ENCODE measurements at places on chromosomes 1 and 21.

DNA sequence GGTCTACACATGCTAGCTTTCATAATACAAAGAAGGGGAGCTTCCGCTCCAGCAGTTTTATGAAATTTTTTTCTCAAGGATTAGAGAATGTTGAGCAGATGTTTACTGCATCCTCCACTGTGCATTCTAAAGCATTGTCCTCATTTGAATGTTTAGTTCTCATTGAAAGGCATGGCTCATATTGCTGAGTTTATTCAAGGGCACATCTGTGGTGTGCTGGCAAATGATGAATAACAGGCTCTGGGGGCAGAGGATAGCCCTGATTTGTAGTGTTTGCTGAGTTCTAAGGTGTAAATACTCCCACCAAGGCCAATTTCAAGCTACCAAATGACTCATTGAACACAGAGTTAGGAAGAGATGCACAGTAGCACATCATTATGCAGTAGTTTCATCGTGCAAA is 303.2 kb upstream of the FAM78B start:
- DNase-seq, result no peak

DNA sequence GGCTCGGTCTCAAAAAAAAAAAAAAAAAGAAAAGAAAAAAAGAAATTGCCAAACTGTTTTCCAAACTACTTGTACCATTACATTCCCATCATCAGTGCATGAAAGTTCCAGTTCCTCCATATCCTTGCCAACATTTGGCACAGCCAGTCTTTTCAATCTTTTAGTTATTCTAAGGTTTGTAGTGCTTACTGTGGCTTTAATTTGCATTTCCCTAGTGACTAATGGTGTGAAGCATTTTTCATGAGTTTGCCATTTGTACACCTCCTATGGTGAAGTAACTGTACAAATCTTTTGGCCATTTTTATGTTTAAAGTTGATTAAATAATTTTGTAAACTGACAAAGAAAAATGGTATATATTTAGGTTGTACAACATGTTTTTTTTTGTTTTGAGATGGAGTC is 70.7 kb downstream of the DEGS1 start:
- DNase-seq, result no peak

DNA sequence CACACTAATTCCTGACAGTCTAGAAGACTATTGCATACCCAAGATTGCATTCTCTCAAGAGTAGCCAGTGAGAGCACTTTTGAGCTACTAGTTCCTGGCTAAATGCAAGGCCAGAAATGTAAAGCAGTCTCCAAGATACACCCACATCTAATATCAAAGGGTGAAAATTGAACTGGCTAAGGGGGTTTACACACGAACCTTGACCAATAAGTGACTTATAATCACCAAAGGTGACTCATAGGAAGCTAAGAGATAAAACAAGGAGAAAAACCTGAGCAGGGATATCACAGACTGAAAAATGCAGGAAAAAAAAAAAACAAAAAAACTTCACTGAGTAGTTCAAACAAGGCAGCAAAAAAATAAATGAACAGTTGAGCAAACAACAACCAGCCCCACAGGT is 172.2 kb upstream of the RRP15 start:
- DNase-seq, result no peak

GRCh38 chr1:206923009-206923960 is 1.5 kb upstream of the FCMR start:
- DNase-seq, result peak; percentile 72

DNA sequence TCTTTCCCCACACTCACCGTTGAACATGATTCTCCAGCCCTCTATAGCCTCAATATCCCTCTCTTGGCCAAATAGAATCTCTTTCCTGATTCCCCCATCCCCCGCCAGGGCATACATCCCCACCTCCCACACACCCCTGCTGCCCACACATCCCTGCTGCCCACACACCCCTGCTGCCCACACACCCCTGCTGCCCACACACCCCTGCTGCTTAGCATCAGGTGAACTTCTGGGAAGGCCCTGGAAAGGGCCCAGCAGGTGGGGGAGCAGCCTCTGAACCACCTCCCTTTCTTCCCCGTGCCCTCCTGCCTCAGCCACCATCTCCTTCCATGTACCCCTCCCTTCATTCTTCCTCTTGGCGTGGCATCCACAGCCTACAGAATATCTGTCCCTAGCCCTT is 15.9 kb upstream of the IFNLR1 start:
- DNase-seq, result no peak

DNA sequence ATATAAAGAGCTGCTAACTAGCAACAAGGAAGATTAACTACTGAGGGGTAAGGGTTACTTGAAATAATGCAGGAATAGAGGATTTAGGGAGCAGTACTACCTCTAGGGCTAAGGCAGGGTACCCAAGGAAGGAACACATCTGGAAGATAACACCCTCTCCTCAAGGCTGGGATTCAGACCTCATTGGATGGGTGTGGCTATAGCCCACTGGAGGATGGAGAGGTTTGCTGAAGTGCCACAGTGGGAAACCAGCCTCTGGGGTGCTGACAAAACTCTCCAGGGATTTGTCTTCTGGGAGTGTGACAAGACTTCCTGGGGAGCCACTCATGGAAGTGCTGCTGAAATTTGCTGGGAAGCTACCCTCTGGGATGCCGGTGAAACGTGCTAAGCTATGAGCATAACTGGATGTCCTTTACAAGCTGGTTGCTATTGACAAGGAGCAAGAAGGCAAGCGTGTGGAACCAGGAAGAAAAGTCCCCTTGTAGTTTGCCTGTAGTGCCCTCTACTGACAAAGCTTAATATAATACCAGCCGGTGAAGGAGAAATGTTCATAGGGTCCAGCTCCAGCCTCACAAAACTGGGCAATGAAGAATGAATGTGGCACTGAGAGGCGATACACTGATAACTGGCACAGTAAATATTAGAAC is 122.8 kb upstream of the USP24 start:
- DNase-seq, result peak; percentile 47

DNA sequence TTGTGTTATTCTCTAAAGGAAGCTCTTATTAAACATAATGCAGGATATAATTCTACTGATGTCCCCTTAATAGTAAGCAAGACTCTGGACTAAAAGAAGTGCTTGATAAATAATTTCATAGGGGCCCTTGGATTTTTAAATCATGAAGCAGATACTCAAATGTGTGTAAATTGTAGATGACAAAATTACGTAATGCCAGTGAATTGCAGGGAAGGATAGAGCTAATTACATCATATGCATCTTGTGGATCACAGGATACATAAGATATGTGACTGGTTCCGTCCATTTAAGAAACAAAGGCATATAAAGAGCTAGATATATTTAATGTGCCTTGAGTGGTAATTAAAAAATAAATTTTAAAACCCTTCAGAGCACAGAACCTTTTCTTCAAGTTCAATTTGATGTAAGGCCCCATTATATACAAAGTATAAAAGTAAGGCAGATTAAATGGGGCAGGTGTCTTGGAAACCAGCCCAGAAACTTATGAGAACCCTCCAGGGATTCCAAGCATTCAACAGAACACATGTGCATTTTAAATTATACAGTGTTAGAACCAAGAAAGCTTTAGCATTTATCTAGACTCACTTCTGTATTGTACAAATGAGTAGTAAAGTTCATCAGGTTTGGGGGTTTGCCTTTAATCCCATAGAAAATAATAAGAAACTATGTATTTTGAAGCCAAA is 190.4 kb downstream of the NCAM2 start:
- DNase-seq, result no peak

DNA sequence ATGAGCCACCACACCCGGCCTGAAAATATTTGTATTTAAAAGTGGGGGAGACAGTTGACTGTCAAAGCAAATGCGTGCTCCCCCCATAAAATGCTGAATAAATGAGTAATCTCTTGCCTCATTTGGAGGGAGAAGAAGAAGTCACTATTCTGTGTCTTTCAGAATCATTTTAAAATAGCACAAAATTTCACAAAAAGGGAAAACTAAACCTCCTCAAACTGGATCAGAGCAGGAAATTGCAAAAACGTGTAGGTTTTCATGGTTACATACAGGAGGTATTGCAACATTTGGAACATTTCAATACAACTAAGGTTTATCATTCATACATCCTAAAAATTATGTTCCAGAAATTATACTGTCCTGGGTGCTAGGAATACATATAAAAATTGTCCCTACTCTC is 13.6 kb downstream of the MTF1 start:
- no peak for DNase-seq

DNA sequence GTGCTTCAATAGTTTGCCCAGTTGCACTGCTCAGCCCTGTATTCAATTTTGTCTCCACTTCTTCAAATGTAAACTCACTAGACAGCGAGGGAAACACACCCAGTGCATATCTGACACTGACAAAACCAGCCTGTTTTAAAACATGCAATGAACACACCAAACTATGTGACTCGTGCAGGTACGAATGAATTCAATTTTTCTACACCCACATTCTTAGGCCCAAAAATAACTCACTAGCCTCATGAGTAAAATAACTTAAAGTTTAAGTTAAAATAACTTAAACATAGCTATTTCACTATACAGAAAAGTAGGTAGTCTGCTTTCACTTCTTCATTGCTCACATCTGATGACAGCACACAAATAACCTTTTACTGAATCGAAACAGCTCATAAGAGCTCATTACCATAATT is 21.1 kb downstream of the TTC13 start:
- DNase-seq, result peak; percentile 49

DNA sequence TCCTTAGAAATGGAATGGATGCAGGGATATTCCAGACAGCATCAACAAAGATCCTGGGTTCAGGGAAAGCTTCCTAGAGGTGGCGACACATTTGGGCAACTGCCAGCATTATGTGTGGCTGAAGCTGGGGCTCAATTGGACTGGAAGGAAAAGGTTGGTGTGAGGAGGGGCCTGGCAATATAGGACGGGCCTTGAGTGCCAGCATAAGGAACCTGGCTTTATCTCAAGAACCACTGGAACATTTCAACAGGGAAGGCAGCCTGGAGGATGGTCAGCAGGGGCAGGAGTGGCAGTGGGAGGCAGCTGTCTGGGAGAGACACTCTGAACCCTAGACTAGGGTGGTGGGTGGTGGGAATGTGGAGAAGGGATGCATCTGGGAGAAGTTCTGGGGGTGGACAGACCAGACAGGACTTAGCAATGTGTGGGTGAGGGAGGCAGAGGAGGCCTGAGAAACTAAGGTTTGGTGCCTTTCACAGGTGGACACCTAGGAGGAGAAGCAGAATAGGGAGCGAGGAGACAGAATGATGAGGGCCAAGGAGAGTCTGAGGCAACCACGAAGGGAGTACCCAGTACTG is 3.5 kb downstream of the SH3BGRL3 start:
- no peak for DNase-seq

- DNase-seq, result no peak
Observed at GRCh38 chr1:19009882-19010321, 53.4 kb upstream of the IFFO2 start.

GRCh38 chr1:25642574-25643108 is 26.1 kb downstream of the MAN1C1 start:
- no peak for DNase-seq

DNA sequence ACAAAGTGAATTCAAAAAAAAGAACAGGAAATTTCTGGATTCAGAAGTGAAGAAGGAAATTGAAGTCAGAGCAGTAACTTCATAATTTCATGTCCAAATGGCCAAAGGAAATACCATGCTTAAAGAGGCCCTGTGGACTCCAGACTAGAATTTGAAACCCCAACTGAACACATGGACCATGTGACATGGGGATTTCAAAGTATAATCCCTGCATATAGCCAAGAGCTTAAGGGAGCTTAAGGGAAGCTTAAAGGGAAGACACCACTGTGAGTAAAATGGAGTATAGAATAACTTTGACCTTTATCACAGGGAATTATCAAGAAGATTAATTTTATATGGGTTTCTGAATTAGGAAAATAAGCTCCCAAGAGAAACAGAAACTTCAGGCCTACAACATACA is 241.8 kb upstream of the POGK start:
- DNase-seq, result no peak

DNA sequence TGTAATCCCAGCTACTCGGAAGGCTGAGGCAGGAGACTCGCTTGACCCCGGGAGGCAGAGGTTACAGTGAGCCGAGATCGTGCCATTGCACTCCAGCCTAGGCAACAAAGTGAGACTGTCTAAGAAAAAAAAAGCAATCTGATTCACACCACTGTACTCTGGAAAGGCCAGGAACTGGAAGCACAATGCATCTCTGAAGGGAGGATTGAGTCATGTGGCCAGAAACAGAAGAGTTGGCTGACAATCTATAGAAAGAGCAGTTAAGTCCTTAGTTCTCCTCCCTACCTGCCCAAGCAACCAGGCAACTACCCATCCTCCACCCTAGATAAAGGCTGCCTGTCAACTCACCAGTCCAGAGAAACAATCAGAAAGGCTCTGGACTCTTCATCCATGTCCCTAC is 45.9 kb downstream of the PIK3R3 start:
- DNase-seq, result no peak

DNA sequence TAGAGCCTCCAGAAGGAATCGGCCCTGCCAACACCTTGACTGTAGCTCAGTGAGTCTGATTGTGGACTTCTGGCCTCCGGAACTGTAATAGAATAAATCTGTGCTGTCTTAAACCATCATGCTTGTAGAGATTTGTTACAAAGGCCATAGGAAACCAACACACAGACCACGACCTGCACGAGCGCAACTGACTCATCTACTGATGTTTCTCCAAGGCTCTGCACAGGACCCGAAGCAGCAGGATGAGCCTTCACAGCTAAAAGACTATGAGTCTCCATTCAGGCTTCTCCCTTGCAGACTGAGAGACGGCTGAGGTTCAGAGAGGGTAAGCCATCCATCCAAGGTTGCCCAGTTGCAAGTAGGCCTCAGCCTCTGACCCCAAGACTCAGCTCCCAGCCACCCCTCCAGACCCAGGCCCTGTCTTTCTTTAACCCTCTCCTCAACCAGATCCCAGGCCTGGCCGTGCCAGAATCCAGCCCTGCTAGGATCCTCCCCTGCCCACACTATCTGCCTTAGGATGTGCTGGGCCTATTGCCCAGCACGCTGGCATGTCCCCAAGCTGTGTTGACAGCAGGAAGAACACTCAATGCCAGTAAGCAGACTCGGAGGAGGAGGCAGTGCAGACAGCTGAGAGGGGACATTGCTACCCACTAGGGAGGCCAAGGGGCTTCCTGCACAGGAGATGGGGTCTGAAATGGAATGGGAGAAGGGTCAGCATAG is 109.0 kb downstream of the HMGB4 start:
- no peak for DNase-seq

- DNase-seq, result no peak
Observed at GRCh38 chr21:44442266-44443125, 12.8 kb upstream of the LRRC3 start.

GRCh38 chr1:33906156-33906555 is 42.3 kb downstream of the HMGB4 start:
- DNase-seq, result no peak

GRCh38 chr1:93844262-93845045 is 34.6 kb downstream of the DNTTIP2 start:
- DNase-seq, result peak; percentile 67
